ENCODE measurements at places on chromosomes 12 and 14. TPM values are rescaled to one million over a fixed set of nuclear protein-coding genes. Genes with fewer than 3 reads are reported as not detected.

DNA sequence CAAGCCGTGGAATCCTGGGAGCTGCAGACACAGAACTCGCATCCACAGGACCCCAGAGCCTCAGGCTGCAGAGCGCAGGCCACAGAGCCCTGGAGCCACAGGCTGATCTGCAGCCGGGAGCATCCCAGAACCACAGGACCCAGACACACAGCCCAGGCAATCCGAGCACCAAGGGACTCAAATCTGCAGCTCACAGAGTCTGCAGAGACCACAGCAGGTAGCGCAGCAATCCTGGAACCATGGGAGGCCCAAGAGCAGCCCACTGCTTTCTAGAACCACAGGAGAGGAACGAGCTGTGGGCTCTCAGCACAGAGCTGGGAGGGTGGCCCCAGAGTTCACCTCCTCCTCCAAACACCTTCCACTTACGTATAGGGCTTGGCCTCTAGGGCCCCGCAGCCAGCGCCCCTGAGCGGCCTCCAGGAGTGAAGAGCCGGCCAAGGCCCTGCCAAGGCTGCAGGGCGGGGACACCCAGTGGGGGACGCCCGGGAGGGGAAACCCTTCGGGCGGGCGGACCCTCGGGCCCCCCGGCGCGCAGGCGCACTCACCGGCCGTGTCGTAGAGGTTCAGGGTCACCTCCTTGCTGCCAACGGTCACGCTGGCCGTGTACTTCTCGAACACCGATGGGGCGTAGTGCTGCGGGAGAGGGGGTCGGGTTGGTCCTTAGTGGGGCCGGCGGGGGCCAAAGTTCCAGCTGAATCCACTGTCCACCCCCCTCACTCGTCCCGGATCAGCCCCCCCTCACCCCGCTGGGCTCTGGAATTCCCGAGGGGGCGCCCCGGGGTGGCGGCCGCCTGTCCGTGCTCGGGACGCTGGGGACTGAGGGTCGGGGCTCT is 665 bp downstream of the RHOF start:
- H3K4me1 ChIP-seq: peaks cover 64% of the 10 kb centered on the region
- H3K4me3 ChIP-seq: peak overlapping the region; percentile 99

GRCh38 chr14:72947366-72948160 is 21.3 kb downstream of the DCAF4 start:
- H3K4me1 ChIP-seq: no peaks in the 10 kb centered on the region
- H3K4me3 ChIP-seq: no peak overlapping the region
- no peak for DNase-seq
- no peaks in the 10 kb centered on the region for H3K27me3 ChIP-seq

DNA sequence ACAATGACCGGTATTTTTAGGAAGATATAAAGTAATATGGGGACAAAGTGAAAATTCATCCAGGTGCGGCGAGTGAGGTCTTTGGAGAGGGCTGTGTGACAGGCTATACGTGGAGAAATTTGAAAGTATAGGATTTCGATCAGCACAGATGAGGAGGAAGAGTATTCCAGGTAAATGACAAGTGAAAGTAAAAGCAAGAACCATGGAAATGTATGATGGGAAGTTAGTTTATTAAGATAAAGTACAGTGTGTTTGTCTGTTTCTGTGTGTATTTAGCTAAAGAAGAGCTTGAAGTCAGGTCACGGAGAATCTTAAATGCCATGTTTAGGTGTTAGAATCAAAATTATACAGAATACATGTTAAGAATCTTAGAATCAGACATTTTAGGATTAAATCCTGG is 239.0 kb downstream of the CPNE8 start:
- no peaks in the 10 kb centered on the region for H3K27me3 ChIP-seq
- H3K4me1 ChIP-seq: no peaks in the 10 kb centered on the region
- DNase-seq: no peak
- no peaks in the 10 kb centered on the region for H3K36me3 ChIP-seq
- no peak overlapping the region for H3K27ac ChIP-seq

DNA sequence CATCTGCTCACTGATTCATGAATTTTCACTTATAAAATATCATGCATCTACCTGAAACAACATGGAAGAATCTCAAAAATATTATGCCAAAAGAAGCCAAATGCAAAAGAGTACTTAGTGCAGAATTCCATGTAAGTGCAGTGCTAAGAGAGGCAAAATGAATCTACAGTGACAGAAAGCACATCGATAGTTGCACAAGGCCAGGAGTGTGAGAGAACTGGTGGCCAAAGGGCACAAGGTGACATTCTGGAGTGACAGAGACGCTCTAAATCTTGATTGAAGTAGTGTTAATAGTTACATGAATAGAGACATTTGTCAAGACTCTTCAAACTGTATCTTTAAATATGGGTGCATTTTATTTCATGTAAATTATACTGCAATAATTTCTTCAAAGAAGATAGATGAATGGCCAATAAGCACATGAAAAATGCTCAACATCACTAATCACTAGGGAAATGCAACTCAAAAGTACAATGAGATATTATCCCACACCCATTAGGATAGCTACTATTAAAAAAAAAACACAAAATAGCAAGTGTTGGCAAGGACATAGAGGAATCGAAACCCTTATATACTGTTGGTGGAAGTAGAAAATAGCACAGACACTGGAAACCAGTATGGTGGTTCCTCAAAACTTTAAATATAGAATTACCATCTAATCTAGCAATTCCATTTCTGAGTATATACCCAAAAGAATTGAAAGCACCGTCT is 71.7 kb upstream of the KICS2 start:
- no peaks in the 10 kb centered on the region for H3K27me3 ChIP-seq
- DNase-seq: no peak
- H3K4me3 ChIP-seq: no peak overlapping the region
- H3K36me3 ChIP-seq: no peaks in the 10 kb centered on the region
- H3K27ac ChIP-seq: no peak overlapping the region

DNA sequence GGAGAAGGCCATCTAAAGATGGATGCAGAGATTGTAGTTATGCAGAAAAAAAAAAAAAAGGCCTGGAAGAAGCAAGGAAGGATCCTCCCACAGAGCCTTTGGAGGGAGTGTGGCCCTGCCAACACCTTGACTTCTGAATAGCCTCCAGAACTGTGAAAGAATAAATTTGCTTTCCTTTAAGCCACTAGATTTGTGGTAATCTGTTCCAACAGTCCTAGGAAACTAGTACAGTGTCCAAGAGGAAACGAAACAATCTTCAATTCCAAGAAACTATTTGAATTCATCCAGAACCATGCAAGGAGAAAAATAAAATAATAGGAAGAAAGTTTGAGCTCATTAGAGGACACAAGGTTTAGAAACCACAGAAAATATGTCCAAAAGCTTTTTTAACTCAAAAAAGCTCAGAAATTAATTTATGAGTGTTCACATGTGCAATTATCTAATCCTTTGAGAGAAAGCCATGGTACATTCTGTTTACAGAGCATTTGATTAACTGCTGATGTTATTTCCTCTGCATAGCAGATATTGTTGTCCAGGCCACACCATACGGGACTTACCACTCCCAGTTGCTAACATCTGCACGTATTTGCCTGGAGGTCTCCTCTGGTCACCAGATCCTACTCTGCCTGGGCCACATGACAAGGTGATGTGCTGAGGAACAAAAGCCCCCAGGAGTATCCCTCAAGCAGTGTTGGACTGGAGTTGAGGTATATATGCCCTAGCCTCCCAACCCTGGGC is 30.0 kb upstream of the STAB2 start:
- no peak overlapping the region for H3K27ac ChIP-seq
- no peaks in the 10 kb centered on the region for H3K4me1 ChIP-seq
- DNase-seq: no peak
- H3K27me3 ChIP-seq: no peaks in the 10 kb centered on the region
- H3K4me3 ChIP-seq: no peak overlapping the region

DNA sequence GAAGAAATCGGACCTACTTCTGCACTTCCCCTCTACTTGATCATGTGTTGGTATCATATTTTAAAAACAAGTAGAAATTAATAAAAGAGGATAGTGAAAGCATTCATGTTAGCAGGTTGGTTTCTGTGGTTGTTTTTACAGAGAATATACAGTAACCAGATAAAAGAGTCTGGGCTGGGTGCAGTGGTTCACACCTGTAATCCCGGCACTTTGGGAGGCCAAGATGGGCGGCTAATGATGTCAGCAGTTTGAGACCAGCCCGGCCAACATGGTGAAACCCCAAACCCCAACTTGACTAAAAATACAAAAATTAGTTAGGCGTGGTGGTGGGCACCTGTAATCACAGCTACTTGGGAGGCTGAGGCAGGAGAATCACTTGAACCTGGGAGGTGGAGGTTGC is 55.9 kb downstream of the LRP6 start:
- peaks cover 9% of the 10 kb centered on the region for H3K4me1 ChIP-seq
- H3K36me3 ChIP-seq: no peaks in the 10 kb centered on the region

- H3K36me3 ChIP-seq: no peaks in the 10 kb centered on the region
- DNase-seq: no peak
- H3K4me1 ChIP-seq: no peaks in the 10 kb centered on the region
- no peak overlapping the region for H3K4me3 ChIP-seq
- no peak overlapping the region for H3K27ac ChIP-seq
- no peaks in the 10 kb centered on the region for H3K27me3 ChIP-seq
Observed at GRCh38 chr12:24378548-24379407, 429.3 kb upstream of the SOX5 start.

DNA sequence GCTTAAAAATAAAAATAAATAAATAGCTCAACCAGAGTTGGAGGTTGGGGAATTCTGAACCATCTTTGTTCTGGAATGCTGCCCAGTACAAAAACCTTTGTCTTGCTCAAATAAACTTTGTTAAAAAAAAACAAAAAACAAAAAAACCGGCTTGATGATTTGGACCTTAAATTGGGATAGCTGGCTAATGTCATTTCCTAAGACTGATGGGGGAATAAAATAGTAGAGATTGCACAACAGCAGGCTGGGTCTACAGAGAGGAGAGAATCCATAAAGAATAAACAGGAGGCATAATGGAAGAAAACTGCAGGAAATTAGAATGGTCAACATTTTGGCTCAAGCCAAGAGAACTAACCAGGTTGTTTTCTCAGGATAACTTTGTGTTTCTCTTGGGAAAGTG is 370.9 kb downstream of the AEBP2 start:
- H3K36me3 ChIP-seq: no peaks in the 10 kb centered on the region
- DNase-seq: no peak
- H3K4me3 ChIP-seq: no peak overlapping the region
- H3K4me1 ChIP-seq: no peaks in the 10 kb centered on the region
- H3K27me3 ChIP-seq: no peaks in the 10 kb centered on the region
- no peak overlapping the region for H3K27ac ChIP-seq

DNA sequence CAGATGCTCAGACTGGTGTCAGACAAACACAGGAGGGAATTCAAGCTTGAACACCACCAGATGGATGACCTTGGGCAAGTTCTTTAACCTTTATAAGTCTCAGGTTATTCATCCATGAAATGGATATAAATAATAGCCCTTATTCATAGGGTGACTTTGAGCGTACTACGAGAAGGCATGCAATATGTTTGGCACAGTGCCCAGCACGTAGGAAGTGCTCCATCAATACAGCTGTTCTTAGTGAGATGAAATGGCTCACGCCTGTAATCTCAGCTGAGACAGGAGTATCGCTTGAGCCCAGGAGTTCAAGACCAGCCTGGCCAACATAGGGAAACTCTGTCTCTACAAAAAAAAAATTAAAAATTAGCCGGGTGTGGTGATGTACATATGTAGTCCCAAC is 84.8 kb upstream of the FICD start:
- no peak overlapping the region for H3K27ac ChIP-seq
- DNase-seq: no peak
- H3K4me1 ChIP-seq: no peaks in the 10 kb centered on the region
- H3K4me3 ChIP-seq: no peak overlapping the region
- no peaks in the 10 kb centered on the region for H3K36me3 ChIP-seq
- no peaks in the 10 kb centered on the region for H3K27me3 ChIP-seq

The GLS2 gene
- 3.2 TPM for polyA plus RNA-seq

The TNFAIP2 gene
- polyA plus RNA-seq: not detected

The GSKIP gene
- 30.5 TPM for polyA plus RNA-seq

The CNTN1 gene
- polyA plus RNA-seq: not detected

The RPL10L gene
- not detected for polyA plus RNA-seq

The AMHR2 gene
- not detected for polyA plus RNA-seq

The SMOC1 gene
- polyA plus RNA-seq: not detected
